Endothelial cell (in vitro differentiated cells): ENCODE measurements at places on chromosomes 3 and 15. TPM values are rescaled to one million over a fixed set of nuclear protein-coding genes. Genes with fewer than 3 reads are reported as not detected.

DNA sequence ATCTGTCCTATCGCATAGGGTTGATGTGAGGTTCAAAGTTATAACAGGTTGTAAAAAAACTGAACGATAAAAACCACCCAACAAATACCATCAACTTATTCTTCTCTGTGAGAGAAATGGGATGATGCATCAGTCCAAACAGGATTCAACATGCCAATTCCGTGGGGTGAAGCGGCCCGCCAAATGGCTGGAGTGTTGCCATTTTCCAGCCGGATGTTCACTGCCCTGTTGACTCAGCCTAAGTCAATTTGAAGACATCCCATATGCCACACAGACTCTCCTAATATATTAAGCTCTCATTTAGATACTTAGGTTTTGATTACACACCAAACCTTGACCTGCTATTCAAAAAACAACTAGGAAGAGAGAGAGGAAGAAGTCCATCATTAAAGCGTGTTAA is 311.1 kb downstream of the VPS13C start:
- H3K4me3 ChIP-seq, result no peak overlapping the region
- no peaks in the 10 kb centered on the region for H3K27me3 ChIP-seq
- no peaks in the 10 kb centered on the region for H3K4me1 ChIP-seq
- no peak overlapping the region for H3K27ac ChIP-seq

GRCh38 chr3:184143327-184143726 is 8.2 kb downstream of the EIF2B5 start:
- no peaks in the 10 kb centered on the region for H3K4me1 ChIP-seq
- H3K4me3 ChIP-seq, result no peak overlapping the region
- peaks cover 3% of the 10 kb centered on the region for H3K27me3 ChIP-seq
- peaks cover 39% of the 10 kb centered on the region for H3K36me3 ChIP-seq
- DNase-seq, result no peak
- H3K27ac ChIP-seq, result no peak overlapping the region

- no peak for DNase-seq
- peak overlapping the region; percentile 53 for H3K27ac ChIP-seq
- H3K4me1 ChIP-seq, result peaks cover 4% of the 10 kb centered on the region
- no peak overlapping the region for H3K4me3 ChIP-seq
- H3K27me3 ChIP-seq, result peaks cover 3% of the 10 kb centered on the region
- H3K36me3 ChIP-seq, result peaks cover 31% of the 10 kb centered on the region
Observed at GRCh38 chr15:55630858-55631257, 42.7 kb upstream of the PYGO1 start.

DNA sequence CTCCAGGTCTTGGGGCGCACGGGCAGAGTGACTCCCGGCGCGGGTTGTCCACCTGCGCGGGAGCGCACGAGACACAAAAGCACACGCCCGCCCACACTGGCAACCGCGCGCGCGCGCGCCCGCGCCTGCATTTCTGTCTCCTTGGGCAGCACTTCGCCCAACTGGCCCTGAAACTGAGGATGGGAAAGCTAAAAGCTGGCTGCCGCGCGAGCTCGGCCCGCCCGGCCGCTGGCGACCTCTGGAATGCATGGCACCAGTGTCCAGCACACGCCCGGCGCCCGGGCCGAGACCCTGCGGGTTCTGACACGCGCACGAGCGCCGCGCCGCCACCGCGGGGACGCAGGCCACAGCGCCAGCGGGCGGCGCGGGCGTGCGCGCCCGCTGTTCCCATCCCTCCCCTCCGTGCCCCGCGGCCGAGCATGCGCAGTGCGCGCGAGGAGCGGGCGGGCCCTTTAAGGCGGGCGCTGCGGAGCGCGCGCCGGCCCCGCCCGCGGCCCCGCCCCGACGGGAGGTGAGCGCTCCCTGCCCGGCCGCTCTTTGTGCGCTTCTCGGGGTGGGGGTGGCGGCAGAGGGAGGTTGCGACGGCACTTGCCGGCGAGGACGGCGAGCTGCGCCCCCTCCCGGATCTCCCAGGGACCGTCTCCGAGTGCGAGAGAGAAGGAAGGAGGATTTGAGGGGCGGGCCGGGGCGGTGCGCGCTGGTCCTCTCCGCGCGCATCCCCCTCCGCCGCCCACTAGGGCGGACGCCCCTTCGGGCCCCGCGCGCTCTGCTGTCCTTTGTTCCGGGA is 1.0 kb upstream of the MEX3B start:
- peaks cover 13% of the 10 kb centered on the region for H3K27me3 ChIP-seq
- H3K4me1 ChIP-seq, result peaks cover 44% of the 10 kb centered on the region
- DNase-seq, result peak; percentile 99
- H3K27ac ChIP-seq, result peak overlapping the region; percentile 94
- peaks cover 17% of the 10 kb centered on the region for H3K36me3 ChIP-seq
- peak overlapping the region; percentile 93 for H3K4me3 ChIP-seq

The FAM107A gene
- total RNA-seq, result 0.18 TPM
